Dermis lymphatic vessel endothelial cell (primary cell): ENCODE measurements at places on chromosomes 7 and 10. TPM values are rescaled to one million over a fixed set of nuclear protein-coding genes. Genes with fewer than 3 reads are reported as not detected.

CYP3A7 gene
- not detected in 2 replicates for total RNA-seq

CEP55 gene
- 6.4 and 7.8 TPM in 2 replicates for total RNA-seq

LAMB1 gene
- 445 and 485 TPM in 2 replicates for total RNA-seq

TRIM74 gene
- 0.09 and 0.22 TPM in 2 replicates for total RNA-seq

AZGP1 gene
- not detected in 2 replicates for total RNA-seq

NXPH1 gene
- total RNA-seq, result not detected in 2 replicates

CPA2 gene
- total RNA-seq, result not detected in 2 replicates

NEUROG3 gene
- total RNA-seq, result not detected in 2 replicates

EPO gene
- not detected in 2 replicates for total RNA-seq

ZNF467 gene
- total RNA-seq, result 6.1 and 7.2 TPM in 2 replicates

SPDYE1 gene
- total RNA-seq, result not detected in 2 replicates

SFRP5 gene
- total RNA-seq, result not detected in 2 replicates

ZNF775 gene
- 5.8 and 6.1 TPM in 2 replicates for total RNA-seq

SYCE1 gene
- total RNA-seq, result not detected in 2 replicates

SFXN2 gene
- 7.0 and 8.6 TPM in 2 replicates for total RNA-seq

SPDYE8 gene
- not detected in 2 replicates for total RNA-seq

TIMM23 gene
- total RNA-seq, result 58.2 and 58.6 TPM in 2 replicates
